OCI-LY7 (cell line): ENCODE measurements at places on chromosomes 6 and 20.

DNA sequence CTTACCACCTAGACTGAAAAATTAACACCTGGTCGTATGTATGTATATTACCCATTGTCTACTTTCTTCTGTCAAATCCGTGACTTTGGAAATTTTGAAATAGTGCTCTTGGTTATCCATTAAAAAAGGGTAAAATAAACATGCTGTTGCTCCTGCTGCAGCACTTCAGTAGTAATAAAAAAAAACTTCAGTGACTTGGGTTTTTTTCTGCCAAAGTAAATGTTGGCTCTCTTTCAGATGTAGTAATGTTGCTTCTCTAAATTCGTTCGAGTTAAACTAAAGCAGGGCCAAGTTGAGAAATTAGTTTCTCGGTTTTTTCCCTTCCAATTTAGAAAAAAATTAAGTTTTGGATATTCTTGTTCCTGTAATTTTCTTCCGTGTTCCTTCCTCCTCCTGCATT lies 34.2 kb downstream of the JARID2 start:
- DNase-seq = no peak

GRCh38 chr6:120254651-120255050 lies 905.1 kb upstream of the MAN1A1 start:
- DNase-seq = no peak

DNA sequence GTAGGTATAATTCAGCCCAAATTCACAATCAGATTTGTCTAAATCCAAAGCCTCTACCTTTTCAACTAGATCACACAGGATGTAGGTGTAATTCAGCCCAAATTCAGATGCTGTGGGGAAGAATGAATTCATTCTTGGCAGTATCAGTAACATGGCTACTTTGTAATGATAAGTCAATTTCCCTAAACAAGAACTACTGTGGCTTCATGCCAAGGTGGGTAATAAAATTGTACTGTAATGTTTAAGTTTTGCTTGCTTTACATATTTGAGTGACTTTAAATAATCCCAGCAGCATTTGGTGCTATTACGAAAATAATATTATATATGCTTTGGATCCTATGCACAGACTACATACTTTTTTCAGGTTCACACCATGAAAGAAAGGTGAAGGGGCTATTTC lies 239.1 kb downstream of the HDGFL1 start:
- DNase-seq = no peak

DNA sequence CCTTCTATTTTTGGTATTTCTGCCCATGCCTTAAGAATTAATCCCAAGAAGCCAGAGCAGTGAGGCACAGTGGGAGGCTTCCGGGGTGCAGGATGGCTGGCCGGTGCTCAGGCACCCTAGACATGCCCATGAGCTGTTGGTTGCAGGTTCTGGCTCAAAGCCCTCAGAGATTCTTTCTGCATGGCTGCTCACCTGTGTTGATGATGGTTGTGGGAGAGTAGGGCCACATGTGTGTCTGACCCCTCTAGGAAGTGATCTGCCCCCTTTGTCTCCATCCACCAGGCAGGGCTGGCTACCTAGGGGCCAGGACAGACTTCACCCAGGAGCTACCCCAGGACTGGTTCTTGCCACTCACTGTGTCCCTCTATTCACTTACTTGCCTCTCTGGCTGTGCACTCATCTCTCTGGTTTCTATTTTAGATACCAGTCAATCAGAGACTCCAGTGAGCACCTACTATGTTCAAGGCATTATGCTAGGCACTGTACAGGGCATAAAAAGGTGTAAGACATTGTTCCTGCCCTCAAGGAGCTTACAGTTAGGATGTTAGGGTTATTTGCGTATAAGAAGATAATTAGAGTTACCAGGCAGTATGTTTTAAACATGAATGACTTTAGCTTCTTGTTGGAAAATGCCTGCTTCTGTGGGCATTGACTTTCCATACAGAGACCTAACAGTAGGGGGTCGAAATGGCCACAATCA lies 16.8 kb downstream of the CD83 start:
- DNase-seq = peak; percentile 76

DNA sequence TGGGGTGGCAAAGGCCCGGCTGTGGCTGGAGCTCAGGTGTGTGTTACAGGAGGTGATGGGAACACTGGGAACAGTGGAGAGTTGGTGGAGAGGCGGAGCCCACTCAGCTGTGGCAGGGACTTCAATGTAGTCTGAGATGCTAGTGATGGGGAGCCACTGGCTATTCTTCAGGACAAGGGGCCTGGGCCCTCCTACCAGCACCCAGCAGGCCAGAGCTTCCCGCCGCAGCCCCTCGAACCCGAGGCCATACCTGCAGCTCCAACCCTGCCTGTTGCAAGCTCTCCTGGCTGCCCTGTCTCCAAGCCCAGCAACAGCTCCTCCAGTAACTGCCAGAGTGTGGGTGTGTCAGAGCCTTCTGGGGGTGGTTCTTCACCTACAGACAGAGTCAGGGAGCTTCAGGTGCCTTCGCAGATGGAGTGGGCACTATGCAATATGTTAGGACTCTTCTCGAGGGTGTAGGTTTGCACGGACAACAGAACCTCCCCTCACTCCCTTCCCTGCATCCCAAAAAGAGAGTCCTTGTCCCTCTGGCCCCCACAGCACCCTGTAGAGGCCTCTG lies 146.2 kb upstream of the MLN start:
- no peak for DNase-seq

- peak; percentile 10 for DNase-seq
Observed at GRCh38 chr6:97215157-97215769, 67.8 kb downstream of the MMS22L start.

DNA sequence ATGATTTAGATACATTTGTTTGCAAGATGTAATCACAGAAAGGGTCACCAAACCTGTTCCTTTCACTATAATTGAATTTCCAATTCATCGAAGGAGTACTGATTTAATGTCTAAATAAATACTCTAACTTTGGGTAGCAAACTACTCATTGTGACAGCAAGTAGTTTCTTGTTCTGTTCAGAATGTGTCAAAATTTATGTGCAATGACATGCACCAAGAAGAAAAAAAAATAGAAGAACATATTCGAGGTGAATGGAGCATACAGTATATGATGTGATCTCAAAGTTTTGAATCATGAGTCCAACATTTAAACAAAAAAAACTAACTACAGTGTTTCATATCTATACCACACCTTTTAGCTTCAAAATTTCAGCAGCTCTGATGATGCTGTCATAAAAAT lies 583.6 kb upstream of the MMS22L start:
- no peak for DNase-seq

- peak; percentile 37 for DNase-seq
Observed at GRCh38 chr6:139219746-139220145, 72.1 kb downstream of the TXLNB start.

GRCh38 chr6:149468179-149468578 lies 16.6 kb downstream of the ZC3H12D start:
- DNase-seq = peak; percentile 84

- no peak for DNase-seq
Observed at GRCh38 chr6:54695815-54696214, 150.8 kb upstream of the FAM83B start.

GRCh38 chr6:21208081-21208795 lies 385.3 kb upstream of the SOX4 start:
- no peak for DNase-seq
